ENCODE measurements at places on chromosomes 12 and 14.

DNA sequence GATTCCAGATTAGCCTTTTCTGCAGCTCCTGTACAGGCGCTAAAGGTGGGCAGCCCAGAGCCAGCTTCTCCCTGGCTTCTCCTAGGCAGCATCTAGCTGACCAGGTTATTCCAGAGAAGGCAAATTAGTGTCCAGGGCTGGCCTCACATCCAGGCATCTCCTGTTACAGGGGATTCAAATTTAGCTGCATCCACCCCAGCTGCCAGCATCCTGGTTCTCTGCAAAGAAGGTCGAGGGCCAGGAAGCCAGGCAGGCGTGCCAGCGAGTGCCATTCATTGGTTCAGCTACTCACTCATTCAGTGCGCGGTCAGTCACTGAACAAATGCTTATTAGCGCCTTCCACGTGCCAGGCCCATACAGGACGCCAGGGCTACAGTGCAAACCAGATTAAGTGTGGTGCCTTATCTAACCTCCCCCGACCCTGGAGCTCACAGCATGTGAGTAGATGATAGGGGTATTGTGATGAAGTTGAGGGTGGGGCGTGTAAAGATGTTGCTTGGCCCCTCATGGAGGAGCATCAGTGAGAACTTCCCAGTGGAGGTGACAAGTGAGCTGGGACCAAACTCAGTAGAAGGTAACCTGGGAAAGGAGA lies 15.7 kb upstream of the FAM222A start:
- peak; percentile 89 for DNase-seq

DNA sequence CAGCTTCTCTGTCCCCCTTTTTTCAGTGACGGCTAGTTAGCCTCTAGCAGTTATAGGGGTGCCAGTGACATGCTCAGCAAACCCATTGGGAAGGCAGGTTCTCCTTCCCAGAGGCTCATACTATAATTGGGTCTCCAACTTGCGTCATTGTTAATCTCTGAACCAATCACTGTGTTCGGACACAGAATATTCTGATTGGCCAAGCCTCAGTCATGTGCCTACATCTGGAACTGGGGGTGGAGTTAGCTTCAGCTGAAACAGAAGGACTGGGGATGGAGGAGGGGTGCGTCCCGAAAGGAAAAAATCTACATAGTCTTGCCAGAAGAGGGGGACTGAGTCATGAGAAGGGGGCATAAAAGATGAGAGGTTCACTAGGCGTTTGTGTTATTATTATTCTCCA lies 165.6 kb downstream of the SUDS3 start:
- peak; percentile 18 for DNase-seq

DNA sequence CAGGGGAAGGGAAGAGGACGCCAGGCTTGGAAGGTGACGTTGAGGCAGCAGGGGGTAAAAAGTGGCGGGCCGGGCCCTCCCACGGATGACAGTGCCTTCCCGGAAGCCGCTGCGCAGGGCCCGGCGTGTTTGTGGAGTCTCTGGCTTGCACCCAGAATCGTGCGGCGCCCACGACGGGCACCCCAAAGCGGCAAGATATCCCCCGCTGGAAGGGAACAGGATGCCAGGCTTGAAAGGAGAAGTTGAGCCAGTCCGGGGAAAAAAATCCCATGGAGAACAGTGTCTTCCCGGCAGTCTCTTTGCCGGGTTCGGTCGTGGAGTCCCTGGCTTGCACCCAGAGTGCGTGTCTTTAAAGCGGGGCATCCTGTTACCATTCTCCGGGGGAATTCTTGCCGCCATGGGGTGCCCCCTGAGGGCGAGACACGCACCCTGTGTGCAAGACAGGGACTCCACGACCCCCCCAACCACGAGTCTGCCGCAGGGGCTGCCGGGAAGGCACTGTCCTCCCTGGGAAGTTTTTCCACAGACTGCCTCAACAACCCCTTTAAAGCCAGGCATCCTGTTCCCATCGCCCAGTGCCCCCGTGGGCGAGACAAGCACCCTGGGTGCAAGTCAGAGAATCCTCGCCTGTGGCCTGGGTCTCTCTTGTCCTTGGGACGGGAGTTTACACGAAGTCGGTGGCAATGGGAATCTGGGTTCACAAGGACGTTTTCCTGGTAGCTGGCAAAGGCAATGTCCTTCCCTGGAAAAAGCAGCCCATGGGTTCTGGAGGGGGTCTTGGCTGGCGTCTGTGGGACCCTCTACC lies 156.1 kb upstream of the ALG10B start:
- DNase-seq: no peak

GRCh38 chr12:100186071-100186470 lies 14.5 kb upstream of the ACTR6 start:
- no peak for DNase-seq

GRCh38 chr12:31715283-31715825 lies 13.5 kb downstream of the AMN1 start:
- DNase-seq: peak; percentile 96

- DNase-seq: no peak
These were observed 84.5 kb upstream of the EGLN3 start for GRCh38 chr14:34035177-34035933.

- DNase-seq: no peak
These were observed 11.6 kb downstream of the PLEKHG3 start for GRCh38 chr14:64715628-64716412.

GRCh38 chr12:132593938-132594358 lies 16.4 kb downstream of the LRCOL1 start:
- peak; percentile 70 for DNase-seq

GRCh38 chr12:64004641-64005040 lies 160.1 kb downstream of the SRGAP1 start:
- DNase-seq: no peak

DNA sequence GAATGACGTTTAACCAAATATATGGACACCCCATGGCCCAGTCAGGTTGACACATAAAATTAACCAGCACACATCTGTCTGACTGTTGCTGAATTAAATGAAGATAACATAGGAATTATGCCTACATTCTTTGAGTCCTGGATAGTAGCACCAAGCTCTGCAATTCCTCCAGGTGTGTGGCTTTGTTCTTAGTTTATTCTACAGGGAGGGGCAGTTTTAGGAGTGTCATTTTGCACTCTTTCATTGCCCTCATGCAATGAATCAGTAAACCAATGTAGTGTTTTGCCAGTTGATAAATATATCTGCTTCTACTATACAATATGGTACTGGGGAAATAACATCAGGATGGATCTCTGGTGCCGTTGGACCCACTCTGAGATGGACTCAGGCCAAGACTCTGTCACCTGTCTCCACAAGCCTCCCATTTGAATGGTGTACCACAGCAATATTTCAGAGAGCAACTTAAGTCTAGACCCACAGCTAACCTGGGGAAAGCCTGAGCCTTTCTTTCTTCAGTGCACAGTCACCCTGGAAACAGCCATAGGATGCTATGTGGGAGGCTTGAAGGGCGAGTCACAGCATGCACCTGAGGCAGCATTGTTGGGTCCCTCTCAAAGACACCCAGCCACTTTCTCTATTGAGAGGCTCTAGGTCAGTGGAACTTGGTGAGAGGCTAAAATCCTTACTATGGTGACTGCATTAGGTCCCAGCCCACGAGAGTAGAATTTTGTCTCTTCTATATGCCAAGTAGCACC lies 73.2 kb downstream of the ANO4 start:
- no peak for DNase-seq

- no peak for DNase-seq
These were observed 4.8 kb upstream of the GLT8D2 start for GRCh38 chr12:104054681-104055346.

DNA sequence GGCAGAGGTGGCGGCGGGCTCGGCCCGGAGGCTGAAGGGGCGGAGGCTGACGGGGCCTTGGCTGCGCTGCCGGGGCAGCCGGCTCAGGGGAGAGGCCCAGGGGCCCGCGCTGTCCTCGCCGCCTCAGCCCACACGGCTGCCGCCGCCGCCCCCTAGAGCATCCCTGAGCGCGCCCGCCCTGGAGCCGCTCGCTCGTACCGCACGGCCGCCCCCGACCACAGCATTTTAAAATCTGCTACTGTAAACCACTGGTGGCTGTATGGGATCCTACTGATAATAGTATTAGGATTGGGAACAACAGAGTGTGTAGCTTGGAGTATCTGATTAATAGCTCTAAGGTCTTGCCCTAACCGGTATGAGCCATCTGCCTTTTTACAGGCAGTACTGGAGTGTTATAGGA lies 22.2 kb upstream of the EDDM3A start:
- DNase-seq: no peak

- DNase-seq: no peak
These were observed 12.8 kb downstream of the DEGS2 start for GRCh38 chr14:100146531-100147091.

DNA sequence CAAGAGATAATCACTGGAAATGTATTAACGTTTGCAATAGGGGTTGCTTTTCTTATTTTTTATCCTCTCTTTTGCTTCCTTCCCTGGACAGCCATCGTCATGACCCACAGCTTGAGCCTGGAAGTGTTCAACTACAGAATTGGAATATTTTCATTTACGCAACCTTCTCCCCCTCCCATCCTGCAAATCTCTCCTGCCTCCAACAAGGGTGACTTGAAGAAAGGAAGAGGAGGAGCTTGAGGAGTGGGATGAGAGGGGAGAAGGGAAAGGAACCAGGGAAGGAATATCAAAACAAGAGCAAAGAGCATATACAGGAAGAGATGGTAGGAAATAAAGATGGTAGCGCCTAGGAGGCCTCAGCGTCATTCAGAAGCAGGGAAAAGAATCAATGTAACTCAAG lies 1.6 kb upstream of the MANSC4 start:
- no peak for DNase-seq

DNA sequence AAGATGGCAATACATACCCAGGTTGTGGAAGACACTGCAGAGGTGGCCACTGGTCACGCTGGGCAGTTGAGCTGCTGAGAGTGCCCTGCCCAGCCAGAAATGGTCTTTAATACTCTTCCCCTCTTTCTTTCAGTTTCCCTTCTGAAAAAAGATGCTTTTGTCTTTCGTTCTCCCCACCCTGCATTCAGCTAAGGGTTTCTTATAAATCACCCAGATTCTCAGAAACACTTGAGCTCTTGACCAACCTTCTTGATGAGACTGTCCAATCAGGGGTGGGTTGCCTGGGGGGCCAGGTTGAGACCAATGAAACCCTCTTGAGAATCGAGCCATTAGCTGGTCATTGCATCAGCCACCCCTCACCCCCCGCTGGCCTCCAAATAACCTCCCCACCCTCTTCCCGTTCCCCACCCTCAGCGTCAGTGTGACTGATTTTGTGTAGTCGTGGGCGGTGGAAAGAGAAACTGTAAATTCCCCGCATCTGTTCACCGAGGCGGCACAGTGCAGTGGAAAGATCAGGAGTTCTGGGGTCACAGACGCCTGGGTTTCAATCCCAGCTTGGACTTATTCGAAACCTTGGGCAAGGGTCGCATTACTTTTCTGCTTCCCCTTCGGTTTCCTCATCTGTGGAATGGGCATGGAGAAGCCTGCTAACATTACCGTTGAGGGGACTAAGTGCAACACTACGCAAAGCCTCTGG lies 52.3 kb downstream of the SLC25A47 start:
- DNase-seq: peak; percentile 97

GRCh38 chr14:21300892-21301291 lies 21.0 kb downstream of the RPGRIP1 start:
- peak; percentile 31 for DNase-seq

DNA sequence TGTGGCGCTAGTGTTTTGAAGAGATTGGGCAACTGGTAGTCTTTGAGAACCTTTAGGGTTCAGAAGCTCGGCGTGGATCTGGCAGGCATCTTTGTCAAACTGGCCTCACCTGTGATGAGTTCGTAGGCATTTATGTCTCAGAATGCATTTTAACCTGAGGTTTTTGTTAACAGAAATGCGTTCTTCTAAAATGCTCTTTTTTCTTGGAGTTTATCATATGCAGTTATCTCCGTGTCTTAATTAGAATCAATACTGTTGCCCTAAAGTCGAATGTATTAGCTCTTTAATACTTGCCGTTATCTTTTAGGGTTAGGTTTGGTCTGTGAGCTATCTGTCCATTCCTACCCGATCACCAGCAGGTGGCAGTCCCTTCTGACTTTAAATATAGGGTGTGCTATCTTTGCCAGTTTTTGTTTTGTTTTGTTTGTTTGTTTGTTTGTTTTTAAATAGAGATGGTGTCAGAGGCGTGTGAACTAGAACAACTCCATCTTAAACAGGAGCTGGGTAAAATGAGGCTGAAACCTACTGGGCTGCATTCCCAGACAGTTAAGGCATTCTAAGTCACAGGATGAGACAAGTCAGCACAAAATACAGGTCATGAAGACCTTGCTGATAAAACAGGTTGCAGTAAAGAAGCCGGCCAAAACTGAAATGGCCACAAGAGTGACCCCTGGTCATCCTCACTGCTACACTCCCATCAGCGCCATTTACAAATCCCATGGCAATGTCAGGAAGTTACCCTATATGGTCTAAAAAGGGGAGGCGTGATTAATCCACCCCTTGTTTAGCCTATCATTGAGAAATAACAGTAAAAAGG lies 1.4 kb downstream of the ATF1 start:
- peak; percentile 74 for DNase-seq

DNA sequence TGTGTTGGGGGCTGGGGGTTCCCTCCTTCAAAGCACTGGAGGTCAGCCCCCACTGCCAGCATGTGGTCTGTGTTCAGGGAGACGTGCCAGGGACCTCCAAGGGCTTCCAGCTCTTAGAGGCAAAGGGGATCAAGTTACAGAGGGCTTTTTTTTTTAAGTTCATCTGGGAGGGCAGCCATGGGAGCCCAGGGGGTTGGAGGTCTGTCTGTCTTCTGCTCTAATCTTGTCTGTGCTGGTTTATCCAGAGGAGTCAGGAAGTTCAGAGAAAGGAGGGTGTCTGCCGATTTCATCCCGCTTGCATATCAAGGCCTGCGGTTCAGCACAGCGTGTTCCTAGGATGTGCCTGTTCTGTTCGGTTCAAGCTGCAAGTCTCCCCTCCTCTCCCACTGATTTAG lies 72.2 kb downstream of the TMEM132C start:
- no peak for DNase-seq

DNA sequence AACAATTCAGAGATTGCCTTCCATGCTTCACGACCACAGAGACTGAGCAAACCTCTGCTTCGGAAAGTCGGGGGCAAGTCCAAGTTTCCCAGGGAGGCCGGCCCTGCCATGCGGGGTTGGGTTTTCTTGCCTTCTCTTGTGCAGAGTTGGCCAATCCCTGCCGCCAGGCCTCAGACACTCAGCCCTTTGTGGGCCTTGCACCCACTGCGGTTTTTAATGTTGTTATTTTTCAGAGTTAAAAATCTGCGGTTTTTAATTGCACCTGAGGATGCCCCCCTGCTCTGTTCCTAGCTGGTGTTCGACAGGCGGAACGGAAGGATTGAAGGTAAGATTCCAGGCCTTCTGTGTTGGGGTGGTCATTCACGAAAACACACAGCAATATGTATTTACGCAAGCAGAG lies 108.7 kb downstream of the CALM1 start:
- no peak for DNase-seq

- peak; percentile 70 for DNase-seq
These were observed 458.9 kb upstream of the PDE3A start for GRCh38 chr12:19909418-19909817.

GRCh38 chr12:25992026-25992782 lies 33.7 kb downstream of the RASSF8 start:
- no peak for DNase-seq

- no peak for DNase-seq
These were observed 54.0 kb downstream of the SLC38A1 start for GRCh38 chr12:46214668-46215436.
